ENCODE measurements at places on chromosomes 11 and 22.

DNA sequence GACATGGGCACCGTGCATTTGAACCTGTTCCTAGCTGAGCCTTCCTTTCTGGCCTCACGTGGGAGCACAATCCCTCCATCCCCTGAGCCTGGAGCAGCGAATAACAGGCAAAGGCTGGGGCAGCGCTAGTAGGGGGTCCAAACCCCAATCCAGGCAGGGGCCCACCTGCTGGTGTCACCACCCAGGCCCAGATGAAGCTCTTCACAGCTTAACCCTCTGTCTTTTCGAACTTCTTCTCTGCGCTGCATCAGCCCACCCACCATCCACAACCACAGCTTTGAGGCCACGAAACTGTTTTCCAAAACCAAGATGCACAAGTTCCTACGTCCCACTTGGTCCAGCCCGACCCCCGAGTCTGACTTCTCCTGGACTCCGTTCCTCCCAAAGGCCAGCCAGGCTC is 11.5 kb downstream of the KCNC1 start:
- DNase-seq, result no peak

DNA sequence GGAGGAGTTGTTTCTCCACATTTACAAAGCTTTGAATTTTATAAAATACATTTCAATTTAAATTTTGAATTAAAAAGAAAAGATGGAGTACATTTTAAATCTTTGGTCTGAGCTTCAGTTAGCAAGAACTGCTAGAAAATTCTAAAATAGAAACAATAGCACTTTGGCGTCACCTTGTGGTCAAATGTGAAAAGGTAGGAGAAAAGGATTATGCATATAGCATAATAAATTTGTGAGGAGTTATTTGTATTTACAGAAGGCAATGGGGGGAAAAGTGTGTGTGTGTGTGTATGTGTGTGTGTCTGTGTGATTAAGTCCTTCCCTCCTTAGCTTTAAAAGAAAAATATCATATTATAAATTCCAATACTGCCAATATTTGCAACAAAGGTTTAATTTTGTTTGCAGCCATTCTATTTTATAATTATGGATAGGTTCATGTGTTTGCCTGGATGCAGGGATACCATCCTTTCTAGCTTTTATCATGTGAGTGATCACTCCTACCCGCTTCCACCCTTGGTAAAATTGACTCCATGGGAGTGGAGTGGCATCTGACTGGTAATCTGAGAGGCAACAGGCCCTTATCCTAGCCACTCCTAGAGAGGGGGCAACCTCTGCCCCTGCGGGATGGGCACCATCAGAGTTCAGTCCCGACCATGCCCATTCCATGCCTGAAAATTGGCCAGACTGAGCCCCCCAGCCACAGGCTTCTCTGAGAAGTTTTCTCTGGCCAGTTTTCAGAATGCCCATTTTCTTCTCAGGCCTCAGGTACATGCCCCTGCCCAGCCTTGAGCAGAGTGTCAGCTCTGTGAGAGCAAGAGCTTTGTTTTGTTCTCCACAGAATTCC is 13.6 kb upstream of the LGR4 start:
- DNase-seq, result peak; percentile 69

- DNase-seq, result no peak
Observed at GRCh38 chr11:122706291-122707088, 51.0 kb downstream of the UBASH3B start.

DNA sequence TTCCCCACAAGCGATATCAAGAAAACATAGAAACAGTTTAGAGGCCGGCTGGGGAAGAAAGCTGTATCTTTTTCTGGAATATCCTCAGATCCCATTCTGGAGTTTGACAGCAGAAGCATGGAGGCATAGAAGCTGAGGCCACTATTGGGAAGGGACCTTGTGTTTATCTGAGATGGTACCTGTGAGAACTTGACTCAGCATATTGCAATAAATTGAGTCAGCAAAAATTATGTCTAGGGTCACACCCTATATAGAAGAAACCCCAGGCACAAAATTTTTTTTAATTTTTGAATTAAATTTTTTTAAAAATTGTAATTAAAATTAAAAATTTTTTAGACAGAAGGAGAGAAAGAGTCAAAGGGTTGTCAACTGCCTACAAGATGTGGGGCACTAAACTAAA is 178.7 kb downstream of the NTM start:
- DNase-seq, result no peak

- no peak for DNase-seq
Observed at GRCh38 chr22:30667107-30667493, 575 bp downstream of the DUSP18 start.

GRCh38 chr11:116545912-116546311 is 226.9 kb downstream of the BUD13 start:
- DNase-seq, result no peak

DNA sequence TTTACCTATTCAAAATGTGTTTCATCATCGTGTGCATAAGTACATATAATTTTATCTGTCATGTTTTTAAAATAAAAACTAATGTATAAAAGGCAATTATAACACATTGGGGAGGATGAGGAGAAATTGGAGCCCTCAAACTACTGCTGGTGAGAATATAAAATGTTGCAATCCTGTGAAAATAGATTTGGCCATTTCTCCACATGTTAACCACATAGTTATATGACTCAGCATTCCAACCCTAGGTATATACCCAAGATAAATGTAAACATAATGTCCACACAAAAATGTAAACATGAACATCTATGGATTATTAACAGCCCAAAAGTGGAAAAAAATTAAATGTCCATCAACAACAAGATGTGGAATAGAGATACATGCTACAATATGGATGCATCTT is 928.0 kb upstream of the FAT3 start:
- no peak for DNase-seq

DNA sequence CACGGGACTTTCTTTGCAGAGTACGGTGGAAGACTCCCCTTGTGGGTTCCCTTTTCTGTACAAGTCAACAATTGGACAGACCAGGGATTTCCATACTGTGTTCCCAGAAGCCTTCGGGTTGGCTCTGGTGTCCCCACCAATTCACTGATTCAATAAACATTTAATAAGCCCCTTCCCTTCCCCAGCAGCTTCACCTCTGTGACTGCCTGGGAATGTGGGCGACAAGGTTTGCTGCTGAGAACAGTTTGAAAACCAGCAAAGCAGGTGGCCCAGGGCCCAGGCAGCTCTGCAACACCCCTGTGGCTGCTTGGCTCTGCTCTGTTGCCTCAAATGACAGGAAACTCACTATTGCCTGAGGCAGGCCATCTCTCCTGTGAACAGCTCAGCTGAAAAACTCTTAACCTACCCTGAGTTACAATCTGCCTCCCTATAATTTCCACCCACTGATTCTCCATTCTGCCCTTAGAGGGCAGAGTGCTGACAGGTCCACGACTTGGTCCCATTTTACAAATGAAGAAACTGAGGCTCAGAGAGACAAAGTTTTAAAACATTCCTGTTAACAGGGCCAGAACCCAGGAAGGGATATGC is 10.4 kb downstream of the ADORA2A start:
- DNase-seq, result peak; percentile 64

- no peak for DNase-seq
Observed at GRCh38 chr11:57903441-57904123, 120.1 kb upstream of the OR9Q1 start.

DNA sequence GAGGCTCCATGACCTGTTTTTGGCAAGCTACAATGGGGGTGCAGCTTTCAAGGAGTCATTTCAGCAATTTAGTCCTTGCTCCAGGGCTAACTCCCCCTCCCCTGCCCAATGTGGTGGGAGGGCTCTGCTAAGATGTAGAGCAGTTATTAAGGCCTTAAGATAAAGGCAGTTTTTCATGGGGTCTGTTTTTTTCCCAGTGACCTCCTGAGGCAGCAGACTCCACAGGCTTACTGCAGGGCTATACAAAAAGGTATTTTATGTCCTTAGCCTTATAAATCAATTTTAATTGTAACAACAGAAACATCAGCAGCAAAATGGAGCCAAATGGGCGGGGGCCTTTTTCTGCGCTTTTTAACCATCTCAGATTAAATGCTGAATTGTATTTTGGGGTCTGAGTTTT is 192.3 kb downstream of the KIRREL3 start:
- DNase-seq, result no peak

DNA sequence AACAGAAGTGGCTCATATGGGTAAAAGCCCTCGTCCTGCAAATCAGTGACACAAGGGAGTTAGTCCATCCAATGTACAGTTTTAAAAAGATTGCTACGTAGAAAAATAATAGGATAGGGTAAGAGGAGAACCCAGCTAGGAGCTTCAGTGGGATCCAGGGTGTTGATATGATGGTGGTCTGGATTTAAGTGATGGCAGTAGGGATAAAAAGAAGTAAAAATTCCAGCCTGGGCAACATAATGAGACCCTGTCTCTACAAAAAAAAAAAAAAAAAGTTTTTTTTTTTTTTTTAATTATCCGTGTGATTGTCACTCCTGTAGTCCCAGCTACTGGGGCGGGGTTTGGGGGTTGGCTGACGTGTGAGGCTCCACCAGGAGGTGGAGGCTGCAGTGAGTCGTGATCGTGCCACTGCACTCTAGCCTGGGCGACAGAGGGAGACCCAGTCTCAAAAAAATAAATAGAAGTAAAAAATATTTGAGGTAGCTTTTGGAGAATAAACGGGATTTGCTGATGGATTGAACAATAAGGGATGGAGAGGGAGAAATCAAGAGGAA is 7.0 kb upstream of the L3MBTL2 start:
- DNase-seq, result peak; percentile 47

GRCh38 chr11:40281052-40281580 is 1178.3 kb downstream of the LRRC4C start:
- no peak for DNase-seq

DNA sequence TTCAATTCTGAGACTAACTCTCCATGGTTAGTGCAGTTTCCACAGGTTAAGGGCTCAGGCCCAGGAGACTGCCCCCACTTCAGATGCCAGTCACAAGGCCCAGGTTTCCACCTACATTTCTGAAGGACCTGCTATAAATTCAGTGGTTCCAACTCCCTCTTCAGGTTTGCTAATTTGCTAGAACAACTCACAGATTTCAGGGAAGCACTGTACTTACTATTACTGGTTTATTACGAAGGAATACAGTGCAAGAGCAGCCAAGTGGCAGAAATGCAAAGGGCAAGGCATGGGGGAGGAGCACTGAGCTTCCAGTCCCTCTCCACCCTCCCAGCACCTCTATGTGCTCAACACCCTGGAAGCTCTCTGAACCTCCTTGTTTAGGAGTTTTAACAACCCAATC is 39.3 kb upstream of the SPON1 start:
- no peak for DNase-seq

GRCh38 chr11:69007975-69008381 is 5.1 kb downstream of the MRGPRF start:
- no peak for DNase-seq

GRCh38 chr22:24164940-24165339 is 16.3 kb upstream of the SUSD2 start:
- DNase-seq, result no peak

DNA sequence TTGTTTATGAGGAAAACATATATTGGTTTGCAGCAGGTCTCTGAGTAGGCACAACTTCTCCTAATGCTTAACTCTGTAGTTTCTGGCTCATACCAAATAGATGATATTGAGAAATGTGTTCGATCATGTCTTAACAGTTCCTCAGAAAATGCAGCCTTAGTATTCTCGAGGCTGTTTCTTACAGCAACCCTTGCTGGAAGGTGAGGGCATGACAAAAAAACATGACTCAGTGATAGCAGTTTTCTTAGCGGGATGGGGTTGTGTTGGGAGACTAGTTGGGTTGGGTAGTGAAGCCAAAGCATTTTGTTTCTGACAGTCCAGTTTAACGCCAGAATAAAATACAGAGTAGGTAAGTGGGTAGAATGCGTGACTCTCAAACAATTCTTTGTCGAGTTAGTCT is 94.7 kb upstream of the PARVA start:
- DNase-seq, result no peak

DNA sequence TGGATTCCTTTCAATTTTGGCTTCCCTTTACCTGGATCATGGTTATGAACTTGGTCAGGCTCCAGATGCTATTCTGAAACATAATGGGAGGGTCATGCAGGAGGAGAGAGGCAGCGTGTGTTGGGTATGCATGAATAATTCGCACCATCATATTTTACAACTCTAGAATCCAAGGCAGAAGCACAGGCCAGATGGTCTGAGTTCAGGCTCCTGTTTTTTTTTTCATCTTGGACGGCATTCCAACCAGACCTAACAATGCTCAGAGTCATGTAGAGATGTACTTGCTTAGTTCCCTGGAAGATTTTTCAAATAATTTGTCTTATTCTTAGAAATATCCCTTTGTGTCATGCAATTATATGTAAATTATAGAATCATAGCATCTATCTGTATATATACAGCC is 393.5 kb downstream of the JRKL start:
- no peak for DNase-seq

DNA sequence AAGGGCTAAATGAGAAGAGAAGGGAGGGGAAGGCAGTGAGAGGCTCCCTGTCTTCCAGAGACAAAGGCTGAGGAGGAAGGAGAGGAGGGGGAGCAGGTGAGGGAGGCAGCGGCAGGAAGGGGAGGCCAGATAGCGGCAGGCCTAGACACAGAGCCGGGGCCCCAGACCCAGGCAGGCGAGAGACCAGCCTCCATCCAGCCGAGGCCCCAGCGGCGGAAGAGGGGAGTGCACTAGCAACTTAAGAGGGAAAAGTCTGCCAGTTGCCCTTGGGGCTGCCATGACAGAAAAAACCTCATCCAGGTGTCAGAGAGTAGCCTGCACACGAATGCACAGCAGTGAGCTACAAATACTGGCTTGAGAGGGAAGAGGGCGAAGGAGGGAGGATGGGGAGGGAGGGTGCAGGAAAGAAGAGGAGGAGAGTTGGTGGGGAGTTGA is 46.7 kb downstream of the IGLL1 start:
- DNase-seq, result peak; percentile 15

DNA sequence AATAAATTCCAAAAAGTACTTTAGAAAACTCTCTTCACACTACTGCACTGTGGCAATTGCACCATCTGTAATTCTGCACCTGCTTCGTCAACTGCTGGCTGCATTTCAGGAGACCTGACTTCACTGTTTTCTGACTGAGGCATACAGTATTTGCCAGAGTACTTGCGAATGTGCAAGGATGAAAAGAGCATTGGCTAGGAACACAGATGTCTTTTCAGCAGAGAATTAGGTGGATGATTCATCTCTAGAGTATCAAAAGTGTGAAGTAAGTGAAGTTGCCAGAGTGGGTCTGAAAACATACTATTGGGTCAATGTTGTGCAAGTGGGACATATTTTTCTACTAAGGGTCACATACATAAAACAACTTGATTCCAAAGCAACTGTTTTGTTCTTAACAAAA is 427.5 kb upstream of the CCDC90B start:
- no peak for DNase-seq

- DNase-seq, result peak; percentile 31
Observed at GRCh38 chr11:29343465-29344333, 673.1 kb downstream of the KCNA4 start.

GRCh38 chr11:73177380-73177777 is 35.3 kb upstream of the FCHSD2 start:
- DNase-seq, result no peak

GRCh38 chr11:115871161-115871760 is 367.0 kb upstream of the CADM1 start:
- DNase-seq, result no peak

DNA sequence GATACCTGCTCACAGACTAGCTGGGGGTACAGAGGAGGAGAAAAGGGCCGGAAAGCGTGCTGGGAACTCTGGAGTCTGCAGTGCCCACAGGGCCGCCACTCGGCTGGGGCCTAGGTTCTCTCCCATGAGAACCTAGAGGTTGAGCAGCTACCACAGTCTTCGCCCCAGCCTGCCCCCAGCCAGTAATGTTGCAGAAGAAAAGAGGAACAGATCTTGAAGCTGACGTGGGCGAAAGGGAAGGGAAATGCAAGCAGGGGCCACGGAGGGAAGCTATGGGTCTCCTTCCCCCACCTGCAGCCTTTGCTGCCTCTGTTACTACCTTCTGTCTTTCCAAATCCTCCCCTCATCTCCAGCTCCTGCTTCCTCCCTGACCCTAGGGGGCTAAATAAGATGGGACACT is 28.8 kb upstream of the P2RY2 start:
- DNase-seq, result peak; percentile 96

Measured in Kasumi-1 (cell line).